ENCODE measurements at places on chromosomes 2 and 18.

DNA sequence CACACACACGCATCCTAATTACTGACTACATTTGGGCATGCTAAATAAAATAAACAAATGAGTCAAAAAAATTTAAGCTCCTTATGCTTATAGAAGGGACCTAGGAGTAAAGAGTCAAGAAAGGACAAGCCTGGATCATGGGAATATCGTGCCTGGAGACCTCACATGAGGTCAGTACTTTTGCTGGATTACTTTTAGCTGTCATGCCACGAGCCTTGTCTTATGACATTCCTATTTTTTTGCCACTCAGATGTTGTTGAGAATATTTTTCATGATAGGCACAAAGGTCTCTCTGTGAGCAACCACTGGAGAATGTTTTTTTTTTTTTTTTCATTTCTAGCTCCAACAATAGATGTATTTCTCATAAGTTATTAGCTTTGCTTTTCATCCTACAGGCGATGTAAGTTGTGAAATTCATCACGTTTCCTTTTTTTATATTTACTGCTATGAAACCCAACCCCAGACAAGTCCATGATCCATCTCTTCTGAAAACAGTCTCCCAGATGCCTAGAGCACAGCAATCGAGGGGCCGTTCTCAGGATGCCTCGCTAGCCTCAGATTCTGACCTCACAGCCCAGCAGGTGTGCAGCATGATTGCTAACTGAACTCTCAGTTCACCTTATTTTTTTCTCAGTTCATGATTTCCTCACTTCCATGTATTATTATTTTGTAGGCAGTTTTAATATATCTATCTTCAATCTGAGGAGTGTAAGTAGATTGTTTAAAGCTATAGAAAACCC, 464.5 kb downstream of the IRS1 start:
- DNase-seq = no peak

DNA sequence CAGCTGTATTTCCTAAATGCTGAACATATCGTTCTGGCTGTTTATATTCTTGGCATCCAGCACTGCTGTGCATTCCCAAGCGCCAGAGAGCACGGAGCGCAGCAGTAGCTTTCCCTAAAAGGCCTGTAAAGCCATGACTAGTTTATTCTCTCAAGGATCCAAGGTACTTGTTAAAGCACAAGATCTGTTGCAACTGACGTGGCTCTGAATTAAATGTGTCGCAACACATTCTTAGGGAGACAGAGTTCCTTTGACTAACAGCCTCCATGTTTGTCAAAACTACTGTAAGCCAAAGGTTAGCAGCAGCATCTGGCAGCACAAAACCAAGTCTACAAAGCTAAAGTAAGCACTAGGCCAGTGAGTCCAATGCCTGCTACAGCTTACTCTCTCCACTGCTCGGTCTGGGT, 188.6 kb upstream of the FN1 start:
- no peak for DNase-seq

- peak; percentile 11 for DNase-seq
These were observed 71.0 kb upstream of the CYP1B1 start for GRCh38 chr2:38146907-38147307.

DNA sequence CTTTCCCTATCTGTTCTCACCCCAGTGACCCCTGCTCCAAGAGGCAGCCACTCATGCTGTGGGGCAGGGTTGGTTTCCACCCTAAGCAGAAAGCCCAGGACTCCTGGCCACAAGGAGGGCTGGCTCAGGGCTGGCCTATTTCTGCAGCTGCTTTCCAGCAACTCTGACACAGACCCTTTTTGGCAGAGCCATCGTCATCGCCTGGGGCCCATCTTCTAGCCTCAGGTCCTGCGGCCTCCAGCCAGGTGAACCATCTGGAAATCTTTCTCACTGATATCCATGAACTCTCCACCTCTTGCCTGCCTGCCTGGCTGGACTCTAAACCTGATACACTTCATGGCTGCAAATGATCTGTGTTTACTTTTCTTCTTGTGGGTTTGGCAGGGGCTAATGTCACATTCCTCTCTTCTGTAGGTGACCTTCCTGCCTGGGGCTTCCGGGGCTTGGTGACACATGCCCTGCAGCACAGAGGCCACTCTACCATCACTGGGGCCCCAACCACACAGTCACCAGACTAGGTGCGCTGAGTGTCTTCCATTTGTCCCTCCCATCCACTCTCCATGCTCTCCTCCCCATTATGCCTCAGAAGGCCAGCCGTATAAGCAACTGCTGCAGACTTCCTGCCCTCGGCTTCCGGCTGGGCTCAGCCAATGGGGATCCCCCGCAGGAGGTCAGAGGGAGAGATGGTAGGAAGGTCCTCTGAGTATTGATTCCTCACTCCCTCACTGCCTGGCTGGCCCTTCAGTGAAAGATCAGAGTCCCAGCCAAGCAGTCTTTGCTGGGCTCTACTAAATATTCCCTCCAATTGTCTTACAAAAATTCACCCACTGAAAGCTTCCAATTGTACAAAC, 9.7 kb upstream of the COPS8 start:
- DNase-seq = peak; percentile 43

DNA sequence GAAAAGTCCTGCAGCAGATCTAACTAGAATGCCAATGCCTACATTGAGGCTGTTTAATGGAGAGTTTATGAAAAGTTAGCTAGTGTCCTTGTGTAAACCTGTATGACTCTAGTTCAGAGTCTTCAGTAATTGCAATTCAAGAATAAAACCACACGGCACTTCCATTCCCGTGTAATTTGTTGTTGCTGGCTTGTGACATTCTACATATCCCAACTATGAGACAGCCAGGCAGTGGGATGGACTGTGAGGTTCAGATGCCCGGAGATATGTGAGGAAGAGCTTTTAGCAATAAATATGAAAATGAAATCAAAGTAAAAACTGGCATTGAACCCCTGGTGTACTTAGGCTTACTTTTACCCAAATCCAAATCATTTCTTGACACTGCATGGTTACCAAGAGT, 263.4 kb downstream of the NEDD4L start:
- DNase-seq = no peak

- no peak for DNase-seq
These were observed 4.7 kb downstream of the AGAP1 start for GRCh38 chr2:235498541-235498940.

DNA sequence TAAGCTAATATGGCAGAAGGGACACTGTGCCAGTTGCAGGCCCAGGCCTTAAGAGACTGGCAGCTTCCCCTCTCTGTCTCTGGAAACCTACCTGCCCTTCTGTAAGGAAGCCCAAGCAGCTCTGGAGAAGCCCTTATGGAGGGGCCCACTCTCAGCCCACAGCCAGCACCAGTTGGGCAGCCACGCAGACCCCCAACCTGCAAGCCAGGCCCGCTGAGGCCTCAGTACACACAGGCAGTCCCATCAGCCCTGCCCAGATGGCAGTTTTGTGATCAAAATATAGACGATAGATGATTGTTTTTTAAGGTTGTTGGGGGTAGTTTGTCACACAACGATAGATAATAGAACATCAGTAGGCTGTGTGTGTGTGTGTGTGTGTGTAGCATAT, 36.8 kb upstream of the ALPP start:
- no peak for DNase-seq

- DNase-seq = no peak
These were observed 7.6 kb downstream of the KCNG2 start for GRCh38 chr18:79805211-79805887.

DNA sequence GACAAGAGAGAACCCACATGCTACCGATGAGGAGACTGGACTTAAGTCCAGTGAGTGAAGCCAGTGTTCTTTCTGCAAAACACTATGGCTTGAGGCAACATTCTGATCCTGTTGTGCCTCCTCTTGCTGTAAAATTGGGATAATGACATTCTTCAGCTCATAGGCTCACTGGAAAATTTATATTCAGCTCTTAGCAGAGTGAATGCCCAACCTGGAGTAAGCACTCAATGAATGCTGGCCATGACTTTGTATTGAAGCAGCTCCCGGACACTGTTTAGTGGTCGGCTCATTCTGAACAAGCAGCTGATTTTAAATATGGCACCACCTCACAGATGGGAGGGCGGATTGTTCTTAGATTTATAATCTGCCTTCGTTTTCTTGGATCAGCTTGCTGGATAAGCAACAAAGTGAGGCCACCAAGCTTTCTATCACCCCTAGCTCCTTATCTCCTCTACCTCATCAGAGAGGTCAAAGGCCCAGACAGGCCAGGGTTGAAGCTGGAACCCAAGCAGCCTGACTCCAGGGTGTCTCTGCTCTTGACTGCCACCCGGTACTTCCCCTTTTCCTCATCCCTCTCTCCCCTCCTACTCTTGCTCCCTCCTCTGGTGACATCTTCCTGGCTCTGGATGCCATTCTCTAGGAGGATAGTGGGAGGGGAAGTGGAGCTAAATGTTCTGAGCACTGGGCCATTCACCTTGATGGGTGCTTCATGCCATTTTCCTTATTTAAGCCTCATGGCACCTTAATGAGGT, 11.5 kb downstream of the SLC9A4 start:
- DNase-seq = no peak

DNA sequence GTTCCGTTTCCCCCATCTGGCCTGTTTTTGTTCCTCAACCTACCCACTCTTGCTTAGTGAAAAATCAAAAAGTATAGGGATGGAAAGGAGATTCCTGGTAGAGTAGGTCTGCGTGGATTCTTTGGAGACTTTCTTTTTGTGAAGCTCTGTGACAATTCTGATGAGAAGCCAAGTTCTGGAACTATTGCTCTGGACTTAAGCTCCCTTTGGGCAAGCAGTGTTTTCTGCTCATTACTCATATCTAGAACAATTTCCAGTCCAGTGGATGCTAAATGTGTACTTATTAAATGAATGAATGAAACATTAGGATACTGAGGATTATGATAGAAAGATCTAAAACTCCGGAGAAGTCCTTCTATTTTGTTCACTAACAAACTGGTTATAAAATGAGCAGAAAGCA, 76.5 kb downstream of the SOCS6 start:
- DNase-seq = no peak

DNA sequence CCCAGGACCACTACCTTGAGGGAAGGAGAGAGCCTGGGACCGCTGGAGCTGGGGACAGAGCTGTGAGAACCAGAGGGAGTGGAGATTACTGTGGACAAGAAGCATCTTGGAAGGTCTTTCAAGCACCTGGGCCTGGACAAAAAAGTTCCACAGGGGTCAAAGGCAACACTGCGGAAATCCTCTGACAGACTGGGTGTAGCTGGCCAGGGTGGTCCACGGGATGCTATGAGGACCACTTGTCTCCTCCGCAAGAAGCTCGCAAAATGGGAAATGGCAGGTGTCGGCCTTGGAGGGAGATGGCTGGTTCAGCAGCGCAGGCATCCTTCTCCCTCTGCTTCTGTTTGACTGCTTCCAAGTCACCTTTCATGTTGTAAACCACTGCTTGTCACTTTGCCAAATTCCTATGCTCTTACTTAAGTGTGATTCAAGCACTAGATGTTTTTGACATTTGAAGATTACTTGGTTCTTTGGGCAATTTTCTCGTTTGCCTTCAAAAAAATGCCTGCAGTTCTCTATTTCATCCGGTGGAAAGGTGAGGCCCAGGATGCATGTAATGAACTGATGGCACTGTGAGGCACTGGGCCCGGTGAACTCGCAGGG, 27.7 kb downstream of the KLHL29 start:
- DNase-seq = no peak

DNA sequence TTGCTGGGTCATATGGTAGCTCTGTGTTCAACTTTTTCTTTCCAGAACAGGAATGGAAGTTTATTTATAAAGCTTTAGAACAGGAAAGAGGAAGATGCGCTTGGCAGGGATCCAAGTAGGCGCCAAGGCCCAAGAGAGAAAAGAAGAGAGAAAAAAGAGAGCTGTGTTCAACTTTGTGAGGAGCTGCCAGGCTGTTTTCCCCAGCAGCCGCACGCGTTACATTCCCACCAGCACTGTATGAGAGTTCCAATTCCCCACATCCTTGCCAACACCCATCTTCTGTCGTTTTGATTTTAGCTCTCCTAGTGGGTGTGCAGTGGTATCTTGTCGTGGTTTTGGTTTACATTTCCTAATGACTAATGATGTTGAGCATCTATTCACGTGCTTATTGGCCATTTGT, 51.4 kb downstream of the KCNF1 start:
- DNase-seq = no peak

- DNase-seq = no peak
These were observed 22.1 kb upstream of the ASB1 start for GRCh38 chr2:238404406-238405216.

- DNase-seq = no peak
These were observed 326.9 kb upstream of the TNP1 start for GRCh38 chr2:217186668-217187159.

DNA sequence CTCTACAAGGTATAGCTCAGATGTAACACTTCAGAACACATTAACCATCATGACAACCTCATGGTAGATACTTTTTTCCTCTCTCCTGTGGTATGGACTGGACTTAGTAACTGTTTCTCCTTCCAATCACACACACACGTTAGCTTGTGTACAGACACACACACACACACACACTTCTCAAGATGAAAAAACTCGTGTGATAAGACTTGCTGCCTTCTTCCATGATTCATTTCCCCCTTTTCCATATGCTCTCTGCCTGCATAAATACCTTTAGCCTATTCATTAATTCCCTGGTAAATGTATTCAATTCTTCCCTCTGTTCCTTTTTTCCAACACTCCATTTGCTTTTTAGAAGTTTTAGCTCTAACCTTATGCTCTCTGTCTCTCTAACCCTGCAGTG, 118.9 kb upstream of the TANK start:
- no peak for DNase-seq

Data from HuH-7 (cell line).